Stimulated activated CD8-positive, alpha-beta memory T cell treated with anti-CD3 and anti-CD28 coated beads, Interleukin-15, amount 100 ng/mL, for 1 hour (primary cell): ENCODE measurements at places on chromosomes 13 and 19.

- DNase-seq: no peak
Observed at GRCh38 chr19:47623921-47624391, 15.0 kb downstream of the BICRA start.

GRCh38 chr19:57800696-57801095 is 14.0 kb downstream of the ZNF552 start:
- no peak for DNase-seq

GRCh38 chr19:48511800-48512503 is at the start of gene LMTK3:
LMTK3 (minus strand) TSS chr19:48511835; CDS start chr19:48511576, 259 bp downstream.
- peak; percentile 61 for DNase-seq

GRCh38 chr13:95924389-95924994 is 128.7 kb downstream of the UGGT2 start:
- no peak for DNase-seq

DNA sequence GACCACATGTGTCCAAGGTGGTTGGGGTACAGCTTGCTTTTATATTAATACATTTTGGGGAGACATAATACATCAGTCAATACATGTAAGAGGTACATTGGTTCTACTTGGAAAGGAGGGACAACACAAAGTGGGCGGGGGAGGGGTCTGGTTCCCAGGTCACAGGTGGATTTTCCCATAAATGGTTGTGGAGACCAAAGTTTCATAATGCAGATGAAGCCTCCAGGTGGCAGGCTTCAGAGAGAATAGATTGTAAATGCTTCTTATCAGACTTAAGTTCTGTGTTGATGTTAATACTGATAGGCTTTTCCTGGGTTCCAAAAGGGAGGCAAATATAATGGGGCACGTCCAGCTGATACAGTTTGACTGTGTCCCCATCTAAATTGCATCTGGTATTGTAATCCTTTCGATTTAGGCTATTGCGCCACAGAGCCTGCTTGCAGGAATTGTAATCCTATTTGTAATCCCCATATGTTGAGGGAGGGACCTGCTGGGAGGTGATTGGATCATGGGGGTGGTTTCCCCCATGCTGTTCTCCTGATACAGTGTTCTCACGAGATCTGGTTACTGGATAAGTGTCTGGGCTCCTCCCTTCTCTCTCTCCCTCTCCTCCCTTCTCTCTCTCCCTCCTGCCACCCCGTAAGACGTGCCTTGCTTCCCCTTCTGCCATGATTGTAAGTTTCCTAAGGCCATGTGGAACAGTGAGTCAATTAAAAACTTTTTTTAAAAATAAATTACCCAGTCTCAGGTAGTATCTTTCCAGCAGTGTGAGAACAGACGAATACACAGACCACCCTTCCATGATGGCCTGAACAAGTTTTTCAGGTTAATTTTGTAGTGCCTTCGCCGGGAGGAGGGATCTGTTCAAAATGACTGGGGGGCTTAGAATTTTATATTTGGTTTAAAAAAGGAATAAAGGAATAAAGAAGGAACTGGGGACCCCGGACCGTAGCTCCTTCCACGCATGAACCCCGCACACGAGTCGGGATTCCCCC is 44.9 kb downstream of the ZNF823 start:
- DNase-seq: no peak

- no peak for DNase-seq
Observed at GRCh38 chr13:113124211-113124970, 1.8 kb downstream of the F10 start.

- no peak for DNase-seq
Observed at GRCh38 chr13:37695200-37695599, 96.6 kb upstream of the POSTN start.

- no peak for DNase-seq
Observed at GRCh38 chr19:15378534-15379082, 979 bp downstream of the AKAP8 start.

GRCh38 chr19:2791876-2792275 is 6.6 kb downstream of the THOP1 start:
- no peak for DNase-seq

DNA sequence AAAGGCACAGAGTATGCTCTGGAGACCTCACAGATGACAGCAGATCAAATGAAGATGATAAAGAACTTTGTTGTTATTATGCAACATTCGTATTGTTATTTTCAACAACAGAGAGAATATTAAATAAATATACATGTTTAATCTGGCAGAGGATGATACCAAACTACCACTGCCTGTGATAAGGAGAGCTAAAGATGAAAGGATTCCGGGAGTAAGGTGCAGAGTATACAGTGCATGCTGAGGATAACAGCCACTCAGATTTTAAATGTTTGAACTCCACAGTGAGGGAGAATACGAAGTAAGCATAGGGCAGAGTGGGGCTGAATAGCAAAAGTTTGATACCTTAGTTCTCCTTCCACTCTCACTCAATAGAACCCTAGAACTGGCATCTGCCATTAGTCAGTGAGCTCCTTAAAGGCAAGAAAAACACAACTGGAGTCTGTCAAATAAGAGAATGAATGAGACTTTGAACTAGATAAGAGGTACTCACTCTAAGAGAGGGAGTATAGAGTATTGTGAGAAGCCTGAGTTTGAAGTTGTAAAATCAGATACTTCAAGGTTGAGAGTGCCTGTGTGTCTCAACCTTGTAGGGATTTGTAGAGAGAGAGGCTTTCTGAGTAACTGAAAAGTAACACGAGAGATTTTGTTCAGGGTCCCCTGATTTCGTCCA is 78.5 kb downstream of the STARD13 start:
- DNase-seq: no peak

DNA sequence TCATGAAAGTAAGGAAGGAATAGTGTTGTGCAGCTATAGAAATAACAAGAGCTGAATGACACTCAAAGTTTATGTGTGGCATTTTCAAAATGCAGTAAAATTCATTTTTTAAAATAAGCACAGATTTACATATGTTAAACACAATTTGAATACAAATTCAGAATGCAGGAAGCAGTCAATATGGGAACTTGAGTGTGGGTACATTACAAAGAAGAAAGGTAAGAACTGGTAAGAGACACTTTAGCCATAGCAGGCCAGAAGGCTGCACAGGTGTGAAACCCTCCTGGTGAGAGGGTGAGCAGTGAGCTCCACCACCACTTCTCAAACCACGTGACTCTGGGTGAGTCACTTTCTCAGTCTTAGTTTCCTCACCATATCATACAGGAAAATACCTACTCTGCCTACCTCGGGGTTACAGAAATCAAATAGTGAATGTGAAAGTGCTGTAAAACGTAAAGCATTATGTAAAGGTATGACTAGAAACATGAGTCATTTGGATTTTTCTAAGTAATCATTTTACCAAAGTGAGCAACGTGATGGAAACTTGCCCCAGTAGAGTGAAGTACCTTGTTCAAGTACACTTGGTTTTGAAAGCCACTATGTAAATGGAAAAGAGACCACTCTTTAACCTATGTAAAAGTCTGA is 40.5 kb downstream of the USP12 start:
- peak; percentile 10 for DNase-seq

DNA sequence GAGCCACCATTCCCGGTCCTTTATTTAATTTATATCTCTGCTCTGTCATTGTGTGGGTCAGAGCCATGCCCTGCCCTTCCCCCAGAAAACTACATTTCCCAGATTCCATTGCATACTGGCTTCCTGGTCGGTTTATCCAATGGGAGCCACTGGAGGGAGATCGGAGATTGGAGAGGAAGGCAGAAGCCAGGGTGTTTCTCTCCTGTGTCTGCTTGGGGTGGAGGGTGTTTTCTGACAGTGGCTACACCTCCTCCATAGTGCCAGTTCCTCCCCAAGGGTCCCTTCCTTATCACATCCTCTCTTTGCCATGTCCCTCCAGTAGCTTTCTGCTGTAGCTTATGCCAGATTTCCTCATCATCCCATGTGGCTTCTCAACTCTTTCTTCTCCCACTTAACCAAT is 19.0 kb downstream of the OLFM2 start:
- DNase-seq: no peak

GRCh38 chr13:58985845-58986244 is 1177.9 kb downstream of the DIAPH3 start:
- no peak for DNase-seq

DNA sequence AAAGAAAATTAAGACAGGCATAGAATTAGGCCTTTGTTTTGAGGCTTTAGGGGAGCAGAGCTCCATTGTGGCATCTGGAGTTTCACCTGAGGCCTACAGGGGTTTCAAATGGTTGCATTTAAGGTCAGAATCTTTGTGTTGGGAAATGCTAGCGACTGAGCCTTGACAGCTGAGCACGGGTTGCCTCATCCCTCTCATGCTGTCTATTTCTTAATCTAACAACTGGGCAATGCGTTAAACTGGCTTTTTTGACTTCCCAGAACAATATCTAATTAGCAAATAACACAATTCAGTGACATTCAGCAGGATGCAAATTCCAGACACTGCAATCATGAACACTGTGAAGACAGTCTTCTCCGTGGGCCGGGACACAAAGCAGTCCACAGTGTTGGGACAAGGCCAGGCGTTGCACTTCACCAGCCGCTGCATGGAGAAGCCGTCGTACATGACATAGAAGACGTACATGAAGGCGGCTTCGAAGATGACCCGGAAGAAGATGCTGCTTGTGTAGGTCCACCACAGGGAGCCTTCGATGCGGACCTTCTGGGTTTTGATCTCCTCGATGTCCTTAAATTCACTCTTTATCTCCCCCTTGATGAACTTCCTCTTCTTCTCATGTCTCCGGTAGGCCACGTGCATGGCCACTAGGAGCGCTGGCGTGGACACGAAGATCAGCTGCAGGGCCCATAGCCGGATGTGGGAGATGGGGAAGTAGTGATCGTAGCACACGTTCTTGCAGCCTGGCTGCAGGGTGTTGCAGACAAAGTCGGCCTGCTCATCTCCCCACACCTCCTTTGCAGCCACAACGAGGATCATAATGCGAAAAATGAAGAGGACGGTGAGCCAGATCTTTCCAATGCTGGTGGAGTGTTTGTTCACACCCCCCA is 3.8 kb downstream of the GJB2 start:
- no peak for DNase-seq

DNA sequence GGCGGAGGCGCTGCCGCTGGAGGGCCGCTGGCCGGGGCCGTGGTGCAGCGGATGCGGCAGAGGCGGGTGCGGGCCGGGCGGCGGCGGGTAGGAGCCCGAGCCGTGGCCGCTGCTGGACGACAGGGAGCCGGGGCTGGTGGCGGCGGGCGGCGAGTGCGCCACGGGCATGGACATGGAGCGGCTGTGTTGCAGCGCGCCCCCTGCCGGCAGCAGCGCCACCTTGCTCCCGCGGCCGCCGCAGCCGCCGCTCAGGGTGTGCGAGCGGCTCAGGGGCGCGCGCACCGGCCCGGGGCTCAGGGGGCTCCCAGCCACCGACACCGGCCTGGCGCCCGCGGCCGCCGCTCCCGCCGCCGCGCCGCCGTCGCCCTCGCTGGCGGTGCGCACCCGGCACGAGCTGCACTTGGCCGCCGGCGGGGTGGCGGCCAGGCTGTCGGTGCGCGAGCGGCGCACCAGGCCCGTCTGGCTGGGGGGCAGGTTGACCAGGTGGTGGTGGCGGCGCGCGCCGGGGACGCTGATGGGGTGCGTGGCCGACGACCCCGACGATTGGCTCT is 1.7 kb downstream of the IRS2 start:
- no peak for DNase-seq

DNA sequence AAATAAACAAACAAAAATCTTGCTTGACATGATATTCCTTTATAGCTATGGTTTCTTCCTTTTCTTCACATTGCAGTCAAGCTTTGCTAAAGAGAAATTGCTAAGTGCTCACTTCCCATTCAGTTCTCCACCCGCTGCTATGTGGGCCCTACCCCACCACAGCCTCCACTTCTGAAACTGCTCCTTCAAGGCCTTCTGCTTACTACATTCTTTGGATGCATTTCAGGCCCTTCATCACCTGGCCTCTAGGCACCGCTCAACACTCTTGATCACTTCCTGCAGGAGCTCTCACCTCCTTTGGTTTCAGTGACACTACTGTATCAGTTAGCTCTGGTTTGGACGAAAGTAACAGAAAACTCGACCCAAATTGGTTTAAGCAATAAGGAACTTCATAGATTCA is 72.4 kb downstream of the KLF5 start:
- DNase-seq: no peak

DNA sequence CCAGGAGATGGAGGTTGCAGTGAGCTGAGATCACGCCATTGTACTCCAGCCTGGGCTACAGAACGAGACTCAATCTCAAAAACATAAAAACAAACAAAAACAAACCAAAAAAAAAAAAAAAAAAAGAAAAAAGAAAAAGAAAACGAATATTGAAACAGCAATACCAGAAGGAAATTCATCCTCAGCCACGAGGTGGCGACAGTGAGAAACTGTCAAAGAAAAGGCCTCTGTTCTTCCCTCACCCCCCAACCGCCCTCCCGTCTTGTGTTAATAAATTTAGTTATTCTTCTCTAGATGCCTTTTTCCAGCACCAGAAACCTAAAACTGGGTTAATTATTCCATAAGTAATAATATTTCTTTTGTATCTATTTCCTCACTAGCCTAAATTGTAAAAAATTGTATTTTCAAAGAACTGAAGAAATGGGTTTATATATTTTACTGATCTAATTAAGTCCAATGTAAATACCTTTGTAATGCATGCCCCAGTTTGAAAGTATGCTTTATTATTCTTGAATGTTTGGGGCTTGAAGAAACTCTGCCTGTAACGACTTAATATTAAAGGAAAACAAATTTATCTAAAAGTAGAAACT is 38.6 kb downstream of the LIG4 start:
- peak; percentile 32 for DNase-seq

GRCh38 chr19:54696766-54697165 is 27.5 kb upstream of the KIR3DL3 start:
- DNase-seq: no peak

DNA sequence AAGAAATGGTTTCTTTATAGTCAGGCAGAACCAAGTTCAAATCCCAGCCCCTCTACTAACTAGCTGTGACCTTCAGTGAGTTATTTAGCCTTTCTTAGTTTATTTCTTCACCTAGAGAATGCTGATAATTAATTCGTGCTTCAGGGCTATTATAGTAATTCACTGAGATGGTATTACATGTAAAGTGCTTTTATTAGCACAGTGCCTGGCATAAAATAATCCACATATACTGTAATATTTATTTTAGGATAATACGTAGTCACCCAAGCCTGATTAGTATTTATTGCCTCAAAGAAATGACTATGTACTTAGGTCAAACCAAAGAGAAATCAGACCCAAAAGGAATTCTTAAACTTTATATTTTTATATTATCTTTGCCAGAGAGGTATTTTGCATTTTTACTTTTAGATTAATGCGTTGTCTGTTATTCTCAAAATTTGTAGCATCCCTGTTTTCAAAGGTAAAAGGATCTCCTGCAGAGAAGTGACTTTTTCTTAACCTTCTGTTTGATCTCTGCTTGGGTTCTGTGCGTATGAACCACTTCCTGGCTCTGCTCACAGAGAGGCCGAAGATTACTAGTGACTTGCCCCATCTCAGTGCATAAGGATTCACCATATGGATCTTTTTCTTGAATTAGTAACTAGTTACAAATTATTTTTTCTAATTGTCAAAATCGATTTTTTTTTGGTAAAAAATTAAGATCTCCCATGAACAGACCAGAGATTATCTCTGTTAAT is 19.7 kb downstream of the UBAC2 start:
- DNase-seq: no peak
